T-helper 22 cell (primary cell): ENCODE measurements at places on chromosomes 12 and 14.

DNA sequence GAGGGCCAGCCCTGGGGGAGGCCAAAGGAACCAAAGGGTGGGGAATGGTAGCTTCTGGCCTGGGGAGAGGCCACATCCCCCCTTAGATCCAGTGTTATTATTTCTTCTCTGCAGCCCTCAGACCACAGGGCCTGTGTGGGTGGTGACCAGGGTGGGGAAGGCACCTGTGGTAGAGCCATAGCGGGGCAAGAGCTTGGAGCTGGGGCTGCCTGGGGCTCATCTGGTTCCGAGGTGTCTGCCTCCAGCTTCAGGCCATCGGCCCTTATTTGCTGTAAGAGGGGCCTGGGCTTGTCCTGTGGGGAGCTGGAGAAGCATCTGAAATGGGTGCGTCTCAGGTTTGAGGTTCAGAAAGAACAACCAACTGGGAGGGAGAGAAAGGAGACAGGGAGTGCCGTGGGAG is 2.1 kb upstream of the B3GNT4 start:
- no peak for DNase-seq

- DNase-seq = no peak
These were observed 90.2 kb downstream of the CALM1 start for GRCh38 chr14:90487031-90487430.

DNA sequence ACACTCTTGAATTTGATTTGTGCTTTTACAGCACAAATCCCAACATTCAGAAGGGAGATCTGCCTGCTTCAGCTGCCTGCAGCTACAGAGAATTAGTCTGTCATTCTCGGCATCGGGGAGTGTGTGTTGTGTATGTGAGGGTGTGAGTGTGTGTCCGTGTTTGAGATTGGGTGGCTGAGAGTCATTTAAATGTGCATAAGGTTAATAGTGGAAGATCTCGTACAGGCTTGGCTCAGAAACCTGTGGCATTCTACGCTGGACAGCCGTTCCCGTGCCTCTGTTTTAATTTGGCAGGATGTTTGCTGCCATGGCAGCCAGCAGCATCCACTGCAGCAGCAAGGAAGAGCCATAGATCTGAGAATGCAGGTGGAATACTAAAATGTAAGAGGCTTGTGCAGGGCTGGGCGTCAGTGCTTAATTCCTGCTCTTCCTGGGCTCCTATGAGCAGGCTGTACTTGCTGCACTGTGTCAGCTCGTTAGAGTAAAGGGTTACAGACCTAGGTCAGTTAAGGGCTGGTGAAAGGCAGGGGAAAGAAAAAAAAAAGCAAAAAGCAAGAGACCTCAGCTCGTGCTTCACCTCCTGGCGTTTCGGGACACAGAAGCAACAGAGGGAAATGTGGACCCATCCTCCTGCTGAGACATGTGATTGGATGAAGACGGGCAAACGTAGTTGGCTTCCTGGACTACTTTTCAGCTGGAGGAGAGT is 205.4 kb downstream of the NAV3 start:
- DNase-seq = no peak

DNA sequence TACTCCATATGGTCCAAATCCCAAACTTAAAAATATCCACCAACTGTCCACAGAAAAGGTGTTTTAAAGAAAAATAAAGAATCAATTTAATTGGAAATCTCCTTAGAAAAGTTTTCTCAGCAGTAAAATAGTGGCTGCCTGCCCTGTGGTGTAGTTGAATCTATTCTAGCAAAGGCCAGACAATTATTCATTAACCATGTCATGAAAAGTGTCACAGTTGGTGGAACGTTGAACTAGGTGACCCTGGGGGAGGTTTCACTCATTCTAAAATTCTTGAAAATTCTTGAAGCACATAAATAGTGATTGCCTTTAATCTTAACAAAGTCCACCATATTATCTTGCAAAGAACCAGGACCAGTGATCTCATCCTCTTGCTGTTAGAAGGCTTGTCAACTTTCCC is 78.4 kb upstream of the GZMB start:
- DNase-seq = no peak

DNA sequence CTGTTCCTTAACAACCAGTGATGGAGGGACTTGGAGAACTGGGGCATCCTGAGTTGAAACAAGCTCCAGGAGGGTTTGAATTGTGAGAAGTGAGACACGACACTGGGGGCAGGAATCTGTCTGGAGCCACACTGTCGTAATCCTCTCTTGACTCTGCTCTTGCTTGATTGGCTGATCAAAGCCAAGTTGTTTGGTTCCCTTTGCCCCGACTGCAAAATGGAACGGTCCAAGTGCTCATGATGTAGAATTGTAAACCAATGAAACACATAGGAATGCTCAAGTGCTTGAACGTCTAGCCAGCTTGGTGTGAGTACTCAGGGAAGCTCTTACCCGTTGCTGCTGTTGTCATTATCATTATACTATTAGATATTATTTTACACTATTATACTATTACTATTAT is 98.1 kb downstream of the TMEM132C start:
- no peak for DNase-seq

GRCh38 chr14:22311636-22312035 is 277.4 kb downstream of the DAD1 start:
- no peak for DNase-seq

DNA sequence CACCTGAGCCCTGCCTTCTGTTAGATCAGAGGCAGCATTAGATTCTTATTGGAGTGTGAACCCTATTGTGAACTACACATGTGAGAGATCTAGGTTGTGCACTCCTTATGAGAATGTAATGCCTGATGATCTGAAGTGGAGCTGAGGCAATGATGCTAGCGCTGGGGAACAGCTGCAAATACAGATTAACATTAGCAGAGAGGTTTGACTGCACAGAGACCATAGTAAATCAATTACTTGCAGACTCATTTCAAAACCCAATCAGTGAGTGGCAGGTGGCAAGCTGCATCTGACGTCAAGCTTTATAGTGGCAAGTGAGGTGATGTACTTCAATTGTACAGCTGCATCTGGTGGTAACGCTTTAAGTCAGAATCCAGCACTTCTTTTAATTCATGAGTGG is 141.6 kb downstream of the GPHN start:
- no peak for DNase-seq

DNA sequence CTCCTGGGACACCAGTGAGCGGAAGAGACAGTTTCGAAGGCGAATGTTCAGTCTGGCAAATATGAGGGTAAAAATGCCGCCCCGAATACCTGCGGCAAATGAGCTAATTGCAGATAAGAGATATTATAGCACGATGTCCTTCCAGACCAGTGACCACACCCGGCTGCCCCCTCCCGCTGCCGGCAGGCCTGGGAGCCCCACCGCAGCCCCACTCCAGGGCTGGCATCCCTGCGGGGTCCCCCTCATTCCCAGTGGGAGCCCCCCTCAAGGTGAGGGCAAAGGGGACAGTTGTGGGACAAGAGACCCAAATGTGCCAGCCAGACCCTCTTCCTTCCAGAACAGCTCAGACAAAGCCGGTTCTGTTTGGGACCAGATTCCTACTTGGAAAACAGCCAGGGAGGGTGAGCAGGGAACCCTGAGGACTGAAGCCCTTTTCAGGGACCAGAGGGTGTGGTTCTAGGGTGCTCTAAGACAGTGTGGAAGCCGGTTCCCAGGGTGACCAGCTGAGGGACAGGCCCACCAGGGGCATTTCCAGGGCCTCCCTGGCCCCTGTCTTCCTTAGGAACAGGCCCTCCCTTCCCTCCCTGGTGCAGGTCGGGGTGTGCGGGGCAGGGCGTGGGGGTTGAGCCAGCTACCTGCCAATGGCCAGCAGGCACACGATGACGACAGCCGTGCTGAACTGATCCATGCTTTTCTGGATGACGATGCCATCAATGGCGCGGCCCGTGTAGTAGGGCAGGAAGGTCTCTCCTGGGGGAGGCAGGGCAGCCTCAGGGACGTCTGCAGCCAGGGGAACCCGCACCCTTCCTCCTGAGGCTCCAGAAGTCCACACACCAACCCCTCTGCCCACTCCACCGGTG is 16.2 kb downstream of the ABCB9 start:
- no peak for DNase-seq

- DNase-seq = no peak
These were observed 4.9 kb downstream of the KRT5 start for GRCh38 chr12:52515319-52515646.

DNA sequence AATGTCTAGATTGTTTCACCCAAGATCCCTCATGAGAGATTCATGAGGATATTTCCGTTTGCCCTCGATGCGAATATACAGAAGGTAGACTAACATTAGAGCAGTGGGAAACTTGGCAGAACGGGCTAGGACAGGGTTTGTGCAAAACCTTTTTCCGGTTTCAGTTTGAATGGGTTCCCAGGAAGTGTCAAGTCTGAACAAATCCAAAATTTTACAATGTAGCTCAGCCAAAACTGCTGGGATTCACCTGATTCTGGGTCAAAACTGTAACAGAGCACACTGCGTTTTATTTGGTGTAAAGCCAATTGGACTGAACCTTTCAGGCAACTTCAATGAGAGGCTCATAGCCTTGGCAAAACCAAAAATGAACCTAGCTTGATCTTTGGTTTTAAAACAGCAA is 337.8 kb upstream of the DIO2 start:
- DNase-seq = no peak

GRCh38 chr12:1838205-1838993 is 18.0 kb downstream of the LRTM2 start:
- DNase-seq = no peak

DNA sequence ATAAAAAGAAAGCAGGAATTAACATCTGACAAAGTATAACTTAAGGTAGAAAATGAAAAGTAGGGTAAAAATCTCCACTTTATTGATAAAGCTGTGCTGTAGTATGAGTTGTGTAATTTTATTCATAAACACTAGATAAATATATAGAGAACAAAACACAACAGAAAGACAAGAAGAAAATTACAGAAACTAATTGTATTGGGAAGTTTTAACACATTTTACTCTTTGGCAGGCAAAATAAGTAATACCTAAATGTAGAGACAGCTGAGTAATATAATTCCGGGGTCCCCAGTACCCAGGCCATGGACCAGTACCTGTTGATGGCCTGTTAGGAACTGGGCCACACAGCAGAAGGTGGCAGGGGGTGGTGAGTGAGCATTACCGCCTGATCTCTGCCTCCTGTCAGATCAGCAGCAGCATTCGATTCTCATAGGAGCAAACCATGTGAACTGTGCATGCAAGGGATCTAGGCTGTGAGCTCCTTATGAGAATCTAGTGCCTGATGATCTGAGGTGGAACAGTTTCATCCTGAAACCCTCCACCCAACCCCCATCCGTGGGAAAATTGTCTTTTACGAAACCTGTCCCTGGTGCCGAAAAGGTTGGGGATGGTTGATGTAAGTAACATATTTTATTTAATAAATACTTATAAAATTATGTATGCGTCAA is 84.4 kb upstream of the ETV6 start:
- DNase-seq = no peak

- DNase-seq = no peak
These were observed 3.8 kb downstream of the LRP1 start for GRCh38 chr12:57131896-57132744.

DNA sequence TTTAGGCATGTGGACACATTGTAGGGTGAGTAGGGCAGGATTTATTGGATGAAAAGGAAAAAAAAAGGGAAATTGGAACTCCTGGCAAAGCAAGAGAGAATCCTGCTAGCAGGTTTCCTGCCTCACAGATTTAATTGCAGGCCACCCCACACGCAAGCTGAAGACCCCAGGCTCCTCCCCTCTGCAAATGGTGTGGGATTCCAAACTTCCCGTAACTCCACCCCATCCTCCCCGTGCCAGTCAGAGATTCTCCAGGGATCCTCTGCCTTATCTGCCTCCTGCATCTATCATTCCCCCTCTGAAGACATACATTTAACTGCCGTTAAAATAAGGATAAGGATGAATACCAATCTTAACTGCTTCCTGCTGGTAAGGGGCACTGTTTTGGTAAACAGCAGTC is 249.8 kb upstream of the GARIN2 start:
- DNase-seq = no peak

DNA sequence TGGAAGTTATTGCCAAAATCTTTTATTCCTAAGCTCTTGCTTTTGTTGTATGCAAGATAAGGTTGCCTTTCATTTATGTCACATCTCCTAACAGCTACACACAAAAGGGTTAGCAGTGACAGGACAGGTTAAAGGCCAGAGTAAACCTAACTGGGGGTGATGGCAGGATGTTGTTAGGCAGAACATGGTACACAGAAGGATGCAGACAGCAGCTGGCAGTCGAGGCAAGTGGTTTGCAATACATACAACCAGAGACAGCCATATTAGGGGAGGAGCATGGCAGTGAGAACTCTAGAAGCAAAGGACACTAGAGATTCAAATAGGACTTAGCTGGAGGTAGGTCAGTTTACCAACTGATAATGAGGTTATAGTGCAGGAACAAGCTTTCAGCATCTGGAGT is 2.7 kb upstream of the ABCD2 start:
- no peak for DNase-seq

DNA sequence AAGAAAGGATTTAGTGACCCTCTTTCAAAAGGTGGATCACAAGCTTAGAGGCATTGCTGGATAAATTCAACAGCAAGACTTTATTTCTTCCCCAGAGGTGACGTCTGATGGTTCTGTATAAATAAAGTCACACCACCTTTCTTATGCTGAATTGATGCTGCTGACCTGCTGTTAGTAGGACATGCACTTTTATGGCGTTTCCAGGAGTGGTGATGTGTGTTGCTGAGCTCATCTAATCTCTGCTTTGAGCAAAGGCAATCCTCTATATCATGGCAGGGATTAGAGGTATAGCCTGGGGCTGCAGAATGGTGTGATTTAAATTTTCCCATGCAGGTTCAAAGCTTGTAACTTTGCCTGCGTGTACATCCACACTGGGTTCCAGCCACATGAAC is 94.9 kb downstream of the ETV6 start:
- no peak for DNase-seq

DNA sequence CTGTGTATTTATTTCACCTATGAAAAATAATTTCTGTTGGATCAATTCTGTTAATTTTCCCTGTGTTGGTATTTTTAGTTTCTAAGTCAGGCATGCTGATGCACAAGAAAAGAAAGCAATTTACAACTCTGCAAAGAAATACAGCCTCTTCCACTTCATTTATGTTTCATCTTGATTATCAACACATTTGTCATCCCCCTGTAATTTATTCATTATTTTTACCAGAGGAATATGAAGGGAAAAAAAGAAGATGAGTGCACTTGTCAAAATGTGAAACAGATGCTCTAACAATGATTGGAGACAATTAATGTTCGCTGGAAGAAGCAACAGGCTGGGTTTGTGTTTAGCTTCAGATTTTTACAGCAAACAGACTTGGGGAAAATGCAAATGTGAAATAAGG is 958.5 kb upstream of the SEL1L start:
- no peak for DNase-seq

DNA sequence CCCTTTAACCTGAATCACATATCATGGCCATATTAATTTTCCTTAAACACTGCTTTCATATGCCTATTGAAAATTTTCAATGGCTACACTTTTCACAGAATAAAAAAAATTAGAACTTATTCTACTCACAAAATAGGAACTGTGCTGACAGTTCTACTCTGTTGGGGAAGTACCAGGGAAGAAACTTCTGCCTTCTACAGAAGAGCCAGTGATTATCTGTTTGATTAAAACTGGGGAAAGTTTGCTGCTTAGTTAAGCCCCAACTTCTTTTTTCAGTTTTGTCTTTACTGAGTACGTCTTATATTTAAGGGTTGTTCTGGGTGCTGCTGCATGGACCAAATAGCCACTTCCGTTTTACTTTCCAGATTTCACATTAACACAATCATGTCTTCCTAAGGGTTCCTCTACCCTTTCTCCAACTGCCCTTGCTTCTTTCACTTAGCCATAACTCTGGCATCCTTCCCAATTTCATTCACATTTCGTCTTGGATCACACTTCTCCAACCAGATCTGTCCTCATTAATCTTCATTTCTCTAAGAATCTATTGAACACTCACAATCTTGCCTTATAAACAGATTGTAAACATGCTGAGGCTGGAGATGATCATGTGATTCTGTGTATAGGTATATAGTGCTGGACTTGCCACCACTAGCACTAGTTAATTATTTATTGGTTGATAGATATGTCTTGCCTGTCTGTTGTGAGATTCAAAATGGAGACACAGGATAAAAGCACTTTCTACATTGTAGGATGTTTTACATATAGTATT is 1.9 kb upstream of the SEL1L start:
- no peak for DNase-seq
